Left colon (tissue), 2 donors: ENCODE measurements at places on chromosomes 2 and 18. TPM values are rescaled to one million over a fixed set of nuclear protein-coding genes. Genes with fewer than 3 reads are reported as not detected.

GRCh38 chr18:44536619-44537018, 144.1 kb upstream of the SETBP1 start:
- DNase-seq = no peak

GRCh38 chr18:11362856-11363255, 213.5 kb upstream of the PIEZO2 start:
- DNase-seq = no peak

DNA sequence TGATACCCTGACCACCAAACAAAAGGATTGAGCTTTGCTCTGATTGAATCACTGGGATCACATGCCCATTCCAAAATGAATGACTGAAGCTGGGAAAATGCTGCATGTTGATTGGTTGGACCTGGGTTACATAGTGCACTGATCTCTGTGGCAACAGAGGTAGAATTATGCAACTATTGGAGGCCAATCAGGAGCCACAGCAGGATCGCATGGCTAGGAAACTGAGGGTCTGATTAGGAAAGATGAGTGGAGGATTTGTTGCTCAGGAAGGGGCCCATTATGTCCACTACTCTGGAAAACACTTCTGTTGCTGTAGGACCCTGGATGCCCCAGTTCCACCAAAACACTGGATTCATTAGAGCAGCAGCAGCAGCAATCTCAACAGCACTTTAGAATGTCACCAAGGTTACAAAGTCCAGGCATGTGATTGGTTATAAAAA, 25.9 kb upstream of the SGPP2 start:
- no peak for DNase-seq

DNA sequence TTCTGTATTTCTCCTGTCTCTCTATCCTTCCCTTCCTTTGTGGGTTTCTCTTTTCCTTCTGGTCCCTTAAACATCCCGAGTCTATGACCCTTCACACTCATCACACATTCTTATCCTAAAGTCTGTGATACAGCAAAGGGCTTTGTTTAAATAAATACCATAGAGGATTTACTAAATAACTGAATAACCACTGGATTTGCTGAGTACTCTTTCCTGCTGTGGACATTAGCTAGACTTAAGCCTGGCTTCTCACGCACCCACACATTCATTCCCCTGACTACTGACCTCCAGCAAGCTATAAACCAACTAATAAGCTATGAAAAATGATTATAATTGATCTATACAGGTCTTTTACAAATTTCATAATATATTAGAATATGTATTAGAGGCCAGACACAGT, 76.6 kb downstream of the COL4A3 start:
- no peak for DNase-seq

DNA sequence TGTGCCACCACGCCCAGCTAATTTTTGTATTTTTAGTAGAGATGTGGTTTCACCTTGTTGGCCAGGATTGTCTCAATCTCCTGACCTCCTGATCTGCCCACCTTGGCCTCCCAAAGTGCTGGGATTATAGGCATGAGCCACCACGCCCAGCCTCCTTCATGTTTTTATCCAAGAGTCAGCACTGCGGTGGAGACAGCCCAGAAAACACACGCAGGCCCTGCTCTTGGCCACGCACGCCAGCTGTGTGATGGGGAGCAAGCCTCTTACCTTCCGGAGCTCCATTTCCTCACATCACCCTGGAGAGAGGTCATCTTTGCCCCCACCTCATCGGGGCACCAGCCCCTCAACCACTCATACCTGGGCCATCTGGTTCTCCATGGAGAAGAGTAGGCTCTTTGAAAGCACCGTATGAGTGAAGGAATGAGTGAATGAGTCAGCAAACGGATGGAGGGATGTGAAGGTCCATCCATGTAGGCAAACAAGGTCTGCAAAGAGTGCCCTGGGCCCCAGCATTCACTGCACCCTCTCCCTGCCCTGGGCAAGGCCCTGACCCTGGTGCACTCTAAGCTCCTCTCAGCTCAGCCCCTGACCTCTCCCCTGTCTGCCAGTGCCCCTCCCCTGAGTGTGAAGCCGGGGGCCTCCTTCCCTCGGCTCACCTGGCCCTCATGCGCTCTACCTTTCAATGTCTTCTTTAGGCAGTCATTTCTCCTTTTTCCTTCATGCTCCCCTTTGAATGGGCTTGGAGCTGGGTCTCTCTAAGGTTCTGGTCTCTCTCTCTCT, 7.4 kb downstream of the GYPC start:
- no peak for DNase-seq

DNA sequence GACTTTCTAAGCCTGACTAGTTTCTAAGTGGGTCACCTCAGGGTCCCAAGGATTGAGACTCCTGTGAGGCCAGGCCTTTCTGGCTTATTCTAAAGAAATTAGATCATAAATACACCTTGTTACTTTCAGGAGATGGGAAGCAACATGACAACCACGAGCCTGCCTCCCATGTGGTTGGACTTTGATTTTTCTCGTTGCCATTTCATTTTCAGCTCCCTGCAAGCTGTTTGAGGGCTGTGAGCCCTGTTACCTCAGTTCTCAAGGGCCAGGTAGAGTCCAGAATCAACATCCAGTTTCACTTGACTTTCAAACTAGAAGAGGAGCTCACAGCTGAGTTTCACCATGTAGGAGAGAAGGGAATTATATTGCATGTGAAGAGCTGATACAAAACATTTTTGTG, 159.8 kb upstream of the BCL2L11 start:
- no peak for DNase-seq

DNA sequence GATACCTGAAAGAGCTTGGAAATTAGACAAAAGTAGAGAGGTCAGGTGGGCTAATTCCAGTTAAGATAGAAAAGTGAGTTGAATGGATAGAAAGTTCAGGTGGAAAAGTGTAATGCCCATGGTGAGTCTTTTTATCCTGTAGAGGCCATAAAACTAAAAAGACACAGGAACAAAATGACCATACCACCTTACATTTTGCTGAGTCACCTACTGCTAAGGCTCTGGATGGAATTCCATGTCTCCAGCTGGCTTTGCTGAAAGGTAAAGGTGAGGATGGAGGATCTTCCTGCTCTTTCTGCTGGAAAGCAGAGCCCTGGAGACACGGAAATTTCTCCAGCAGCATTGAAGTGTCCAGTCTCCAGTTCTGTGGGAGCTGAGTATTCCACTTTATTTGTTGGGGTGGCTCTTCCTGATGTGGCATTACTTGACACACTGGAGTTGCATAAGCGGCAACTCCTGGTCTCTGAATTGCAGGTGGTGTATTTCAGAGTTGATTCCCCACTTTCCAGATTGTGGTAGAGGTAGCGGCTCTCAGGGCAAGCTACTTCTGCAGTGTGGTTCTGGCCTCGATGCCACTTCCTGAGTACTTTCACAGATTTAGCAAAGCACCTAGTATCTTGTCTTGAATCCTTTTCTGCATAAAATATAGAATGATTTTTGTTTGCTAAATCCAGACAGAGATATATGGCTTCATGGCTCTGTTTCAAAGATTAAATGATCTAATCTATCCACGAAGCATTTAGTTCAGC, 10.7 kb downstream of the IL1RL2 start:
- no peak for DNase-seq

- no peak for DNase-seq
Measured at GRCh38 chr18:75244351-75245313, 34.0 kb downstream of the TSHZ1 start.

DNA sequence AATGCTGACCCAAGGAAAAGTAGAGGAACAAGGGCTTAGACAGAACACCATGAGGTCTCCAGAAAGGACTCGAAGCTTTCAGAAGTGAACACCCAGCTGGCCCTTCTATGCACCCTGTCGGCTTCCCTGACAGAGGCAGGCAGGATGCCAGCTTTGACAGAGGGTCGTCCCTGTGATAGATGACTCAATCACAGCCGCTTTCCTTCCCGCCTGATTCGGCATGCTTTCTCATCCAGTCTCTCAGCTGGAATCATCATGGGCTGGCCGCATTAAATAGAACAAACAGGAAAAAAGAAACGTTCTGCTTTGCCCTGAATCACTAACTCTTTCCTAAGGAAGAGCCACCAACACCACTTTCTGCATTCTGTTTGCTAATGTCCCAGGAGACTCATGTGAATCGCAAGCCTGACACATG, 140.3 kb upstream of the RAB12 start:
- no peak for DNase-seq

GRCh38 chr2:109613081-109613921, 465 bp downstream of the SEPTIN10 start:
- peak; percentile 64 for DNase-seq

DNA sequence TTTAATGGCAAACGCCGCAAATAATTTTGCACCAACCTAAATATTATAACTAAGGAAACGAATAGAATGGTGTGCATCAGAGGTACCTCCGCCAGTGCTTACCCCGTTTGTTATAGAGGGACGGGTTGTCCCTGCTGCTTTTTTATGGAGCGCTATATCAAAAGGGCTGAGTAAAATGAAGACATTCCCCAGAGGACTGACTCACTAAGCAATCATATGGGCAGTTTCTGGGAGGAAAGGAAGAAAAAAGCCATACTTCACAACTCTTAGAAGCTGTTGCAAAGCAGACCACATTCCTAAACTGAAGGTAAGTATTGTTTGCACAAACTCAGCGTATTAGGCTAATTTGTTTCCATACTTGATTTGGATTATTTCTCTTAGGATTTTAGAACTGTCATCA, 12.9 kb downstream of the ID2 start:
- no peak for DNase-seq

GRCh38 chr2:134927195-134927594, 8.6 kb downstream of the CCNT2 start:
- DNase-seq = no peak

DNA sequence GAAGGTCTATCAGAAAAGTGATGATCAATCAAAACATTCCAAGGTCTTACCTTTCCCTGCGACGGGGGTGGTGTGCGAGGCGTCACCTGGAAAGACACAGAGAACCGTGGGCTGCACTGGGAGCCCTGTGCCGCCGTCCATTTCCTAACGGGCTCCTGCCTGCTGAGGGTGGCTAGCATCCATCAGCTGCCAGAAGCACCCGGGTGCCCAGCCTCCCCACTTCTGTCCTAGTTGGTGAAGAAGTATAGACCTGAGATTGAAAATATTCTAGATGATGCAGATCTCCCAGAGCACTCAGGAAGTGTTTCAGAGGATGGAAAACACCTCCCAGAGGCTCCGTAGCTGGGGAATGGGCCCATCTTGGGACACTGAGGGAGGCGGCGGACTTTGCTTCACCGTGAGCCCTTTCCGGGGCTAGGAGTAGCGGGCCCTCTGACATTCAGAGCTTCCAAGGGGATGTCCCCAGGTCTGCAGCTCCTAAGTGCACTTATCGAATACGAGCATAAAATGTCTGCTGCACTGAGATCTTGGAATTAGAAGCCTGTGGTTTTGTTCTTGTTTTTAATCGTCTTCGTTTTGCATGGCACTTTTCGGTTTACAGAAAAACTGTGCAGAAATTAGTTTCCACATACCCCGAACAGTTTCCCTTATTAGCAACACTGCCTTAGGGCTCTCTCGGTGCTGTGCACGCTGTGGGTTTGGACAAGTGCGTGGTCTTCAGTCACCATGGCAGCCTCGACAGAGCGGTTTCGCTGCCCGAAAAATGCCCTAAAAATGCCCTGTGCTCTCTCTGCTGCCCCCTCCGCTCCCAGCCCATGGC, 143.5 kb downstream of the MBP start:
- DNase-seq = no peak

GRCh38 chr18:13973061-13973575, 57.8 kb upstream of the MC2R start:
- DNase-seq = no peak

GRCh38 chr2:160367887-160368286, 125.7 kb downstream of the RBMS1 start:
- DNase-seq = no peak

DNA sequence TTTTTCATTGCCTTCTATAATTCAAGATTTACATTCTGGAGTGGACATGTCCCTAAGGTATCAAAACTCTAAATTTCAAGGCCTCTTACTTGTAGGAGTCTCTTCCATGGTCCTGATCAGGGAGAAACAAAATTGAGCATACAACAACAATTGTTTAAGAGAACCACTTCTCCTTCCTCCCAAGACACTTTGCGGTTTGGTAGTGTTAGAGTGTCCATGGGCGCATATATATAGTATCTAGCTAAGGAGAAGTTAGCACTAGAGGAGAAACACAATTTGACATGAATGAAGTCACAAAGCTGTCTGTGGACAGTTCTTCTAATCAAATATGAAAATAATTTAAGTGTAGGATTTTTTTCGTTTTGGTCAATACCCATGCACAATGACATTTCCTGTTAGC, 349.1 kb upstream of the MAP2 start:
- DNase-seq = no peak

DNA sequence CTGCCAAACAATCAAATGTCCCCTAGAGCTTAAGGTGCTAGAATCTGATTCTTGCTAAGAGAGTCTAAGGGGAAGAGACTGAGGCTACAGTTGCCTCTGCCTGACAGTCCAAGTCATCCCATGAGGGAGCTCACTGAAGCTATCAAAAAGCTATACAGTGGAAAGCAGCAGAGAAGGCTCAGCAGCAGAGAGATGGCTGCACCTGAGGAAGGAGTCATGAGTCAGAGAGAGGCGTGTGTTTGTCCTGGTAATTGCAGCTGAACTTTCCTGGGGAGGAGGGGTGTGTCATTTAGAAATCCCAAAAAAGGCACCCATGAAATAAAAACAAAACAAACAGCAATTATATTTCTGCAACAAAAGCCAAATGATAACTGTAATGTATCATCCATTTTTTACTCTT, 305.2 kb upstream of the UBE2E3 start:
- no peak for DNase-seq

- no peak for DNase-seq
Measured at GRCh38 chr18:13323186-13323585, 104.6 kb downstream of the LDLRAD4 start.

GRCh38 chr2:177242121-177242987, 22.2 kb downstream of the NFE2L2 start:
- DNase-seq = no peak

- DNase-seq = no peak
Measured at GRCh38 chr2:6524691-6525474, 340.8 kb downstream of the CMPK2 start.

DNA sequence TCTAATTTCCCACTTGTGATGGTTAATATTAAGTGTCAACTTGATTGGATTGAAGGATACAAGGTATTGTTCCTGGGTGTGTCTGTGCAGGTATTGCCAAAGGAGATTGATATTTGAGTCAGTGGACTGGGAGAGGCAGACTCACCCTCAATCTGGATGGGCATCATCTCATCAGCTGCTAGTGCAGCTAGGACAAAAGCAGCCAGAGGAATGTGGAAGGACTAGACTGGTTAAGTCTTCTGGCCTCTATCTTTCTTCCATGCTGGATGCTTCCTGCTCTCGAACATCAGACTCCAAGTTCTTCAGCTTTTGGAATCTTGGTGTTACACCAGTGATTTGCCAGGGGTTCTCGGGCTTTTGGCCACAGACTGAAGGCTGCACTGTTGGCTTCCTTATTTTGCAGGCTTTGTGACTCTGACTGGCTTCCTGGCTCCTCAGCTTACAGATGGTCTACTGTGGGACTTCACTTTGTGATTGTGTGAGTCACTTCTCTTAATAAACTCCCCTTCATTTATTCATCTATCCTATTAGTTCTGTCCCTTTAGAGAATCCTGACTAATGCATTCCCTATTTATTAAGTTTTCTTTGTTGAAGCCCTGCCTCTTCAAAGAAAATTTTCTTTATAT, 1087.5 kb upstream of the NXPH2 start:
- DNase-seq = no peak

The SERPINB3 gene
- total RNA-seq = not detected

The MROH2A gene
- not detected for total RNA-seq

The ADRA2B gene
- 0.84 TPM for total RNA-seq

The TYMS gene
- total RNA-seq = 29.3 TPM

The ATP6V1B1 gene
- not detected for total RNA-seq

The MAP3K19 gene
- total RNA-seq = not detected

The PID1 gene
- 39.2 TPM for total RNA-seq

The SRD5A2 gene
- not detected for total RNA-seq

The SPP2 gene
- total RNA-seq = not detected

The SFT2D3 gene
- total RNA-seq = 8.5 TPM
